Hematopoietic multipotent progenitor cell treated with erythropoietin and hydrocortisone succinate and interleukin-3 and kit ligand, for 6 days (in vitro differentiated cells): ENCODE measurements at places on chromosomes 4 and X.

- DNase-seq, result no peak
These were observed 265.7 kb upstream of the PCDH7 start for GRCh38 chr4:30454504-30454903.

DNA sequence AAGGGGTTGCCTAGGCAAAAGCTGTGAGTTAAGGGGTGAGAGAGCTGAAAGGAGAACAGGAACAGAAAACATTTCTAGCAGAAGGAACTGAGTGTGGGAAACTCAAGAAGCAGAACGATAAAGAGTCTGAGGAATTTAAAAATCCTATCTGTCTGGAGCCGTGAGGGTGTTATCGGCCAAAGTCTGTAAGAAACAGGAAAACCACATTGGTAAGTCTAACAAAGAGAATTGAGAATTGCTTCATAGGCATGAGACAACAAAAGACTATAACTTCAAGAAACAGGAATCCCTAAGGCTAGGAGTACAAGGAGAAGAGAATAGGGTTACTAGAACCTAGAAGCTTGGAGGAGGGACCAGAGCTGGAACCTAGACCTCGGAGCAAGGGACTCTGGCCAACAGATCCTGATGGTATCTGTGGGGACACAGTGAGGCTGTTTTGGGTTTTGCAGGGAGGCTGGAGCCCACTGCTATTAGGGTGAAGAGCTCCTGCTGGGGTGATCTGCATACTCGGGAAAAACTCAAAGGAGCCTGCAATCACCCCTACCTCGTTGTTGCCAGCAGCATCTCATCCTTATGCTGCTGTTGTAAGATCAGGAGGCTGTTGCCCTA, 175.6 kb downstream of the FBXO8 start:
- DNase-seq, result peak; percentile 71

- no peak for DNase-seq
These were observed 92.1 kb downstream of the SH3KBP1 start for GRCh38 chrX:19795307-19795706.

- DNase-seq, result no peak
These were observed 1.4 kb downstream of the BEX5 start for GRCh38 chrX:102154218-102154860.

DNA sequence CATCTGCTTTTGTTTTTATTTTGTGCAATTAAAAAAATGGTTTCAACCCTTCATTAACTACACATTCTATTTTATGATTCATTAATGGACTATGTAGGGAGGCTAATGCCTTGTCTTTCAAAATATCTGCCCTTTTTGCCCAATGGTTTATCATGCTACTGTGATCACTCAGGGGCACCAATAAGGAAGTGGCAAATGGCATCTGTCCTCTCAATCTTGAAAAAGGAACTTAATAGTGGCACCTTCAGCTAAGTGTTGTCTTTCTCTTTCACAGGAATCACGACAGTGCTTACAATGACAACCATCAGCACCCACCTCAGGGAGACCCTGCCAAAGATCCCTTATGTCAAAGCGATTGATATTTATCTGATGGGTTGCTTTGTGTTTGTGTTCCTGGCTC, 57.1 kb downstream of the COMMD8 start:
- peak; percentile 30 for DNase-seq

DNA sequence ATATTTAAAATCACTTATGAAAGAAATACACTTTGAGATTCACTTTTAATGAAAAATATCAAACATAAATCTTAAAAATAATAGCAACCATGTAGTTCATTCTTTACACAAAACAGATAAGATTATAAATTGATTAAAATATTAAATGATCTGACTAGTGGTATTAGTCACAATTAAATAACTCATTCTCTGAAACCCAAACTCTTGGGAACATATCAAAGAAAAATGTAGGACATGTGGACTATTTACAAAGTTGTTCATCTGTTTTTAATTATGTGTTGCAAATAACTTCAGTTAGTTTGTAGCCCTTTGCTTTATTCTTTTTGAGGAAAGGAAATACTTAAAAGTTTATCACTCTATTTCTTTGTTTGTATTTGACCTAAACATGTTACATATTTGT, 9.5 kb upstream of the GUCY1A1 start:
- DNase-seq, result no peak

DNA sequence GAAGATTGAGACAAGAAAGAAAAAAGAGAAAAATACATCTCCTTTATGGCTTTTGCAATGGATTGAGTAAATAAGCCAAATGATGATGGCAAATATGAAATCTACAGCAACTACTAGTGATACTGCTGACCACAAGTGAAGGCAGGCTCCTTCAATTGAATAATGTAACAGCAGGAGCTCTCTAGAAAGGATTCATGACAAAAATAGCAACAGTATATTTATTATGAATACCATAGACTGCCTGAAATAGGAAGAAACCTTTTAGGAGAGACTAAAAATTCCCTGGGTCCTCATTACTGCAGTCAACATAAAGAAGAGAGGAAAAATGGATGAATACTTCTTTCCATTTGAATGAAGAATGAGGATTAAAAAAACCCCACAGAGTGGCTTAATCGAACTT, 306.8 kb upstream of the ANXA10 start:
- DNase-seq, result no peak

DNA sequence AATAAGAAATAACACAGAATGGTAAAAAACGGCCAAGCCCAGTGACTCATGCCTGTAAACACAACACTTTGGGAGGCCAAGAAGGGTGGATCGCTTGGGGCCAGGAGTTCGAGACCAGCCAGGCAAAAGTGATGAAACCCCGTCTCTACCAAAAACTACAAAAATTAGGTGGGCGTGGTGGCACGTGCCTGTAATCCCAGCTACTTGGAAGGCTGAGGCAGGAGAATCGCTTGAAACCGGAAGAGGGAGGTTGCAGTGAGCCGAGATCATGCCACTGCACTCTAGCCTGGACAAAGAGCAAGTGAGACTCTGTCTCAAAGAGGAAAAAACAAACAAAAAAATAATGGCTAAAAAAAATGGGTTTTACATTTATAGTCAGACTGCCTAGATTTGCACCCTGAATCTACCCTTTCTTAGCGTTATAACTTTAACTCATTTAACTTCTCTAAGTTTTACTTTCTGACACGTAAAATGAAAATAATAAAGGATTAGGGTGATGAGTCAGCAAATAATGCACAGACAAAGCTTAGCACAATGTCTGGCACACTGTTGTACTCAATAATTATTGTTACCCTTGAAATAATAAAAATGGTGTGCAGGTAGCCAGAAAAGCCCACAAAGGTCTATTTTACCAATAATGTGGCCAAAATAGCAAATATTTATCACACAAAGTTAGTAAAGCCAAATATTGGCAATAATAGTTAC, 55.0 kb downstream of the ATP11C start:
- DNase-seq, result peak; percentile 11

DNA sequence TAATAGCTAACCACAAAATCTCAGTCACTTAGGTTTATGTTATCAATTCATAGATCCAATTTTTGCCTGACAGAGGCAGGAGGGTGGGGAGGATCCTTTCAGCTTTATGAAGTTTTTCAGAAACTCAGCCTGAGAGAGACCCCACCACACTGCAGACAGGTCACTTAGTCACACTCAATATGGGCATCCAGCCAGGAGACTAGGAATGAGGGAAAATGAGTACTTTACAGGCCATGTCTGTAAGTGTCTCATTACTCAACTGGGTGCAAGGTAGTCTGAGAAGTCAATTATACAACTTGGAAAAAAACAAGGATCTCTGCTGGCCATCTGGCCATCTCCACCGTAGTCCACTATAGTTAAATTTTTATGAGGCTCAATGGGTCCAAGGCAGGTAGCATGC, 365.9 kb downstream of the INPP4B start:
- DNase-seq, result no peak

DNA sequence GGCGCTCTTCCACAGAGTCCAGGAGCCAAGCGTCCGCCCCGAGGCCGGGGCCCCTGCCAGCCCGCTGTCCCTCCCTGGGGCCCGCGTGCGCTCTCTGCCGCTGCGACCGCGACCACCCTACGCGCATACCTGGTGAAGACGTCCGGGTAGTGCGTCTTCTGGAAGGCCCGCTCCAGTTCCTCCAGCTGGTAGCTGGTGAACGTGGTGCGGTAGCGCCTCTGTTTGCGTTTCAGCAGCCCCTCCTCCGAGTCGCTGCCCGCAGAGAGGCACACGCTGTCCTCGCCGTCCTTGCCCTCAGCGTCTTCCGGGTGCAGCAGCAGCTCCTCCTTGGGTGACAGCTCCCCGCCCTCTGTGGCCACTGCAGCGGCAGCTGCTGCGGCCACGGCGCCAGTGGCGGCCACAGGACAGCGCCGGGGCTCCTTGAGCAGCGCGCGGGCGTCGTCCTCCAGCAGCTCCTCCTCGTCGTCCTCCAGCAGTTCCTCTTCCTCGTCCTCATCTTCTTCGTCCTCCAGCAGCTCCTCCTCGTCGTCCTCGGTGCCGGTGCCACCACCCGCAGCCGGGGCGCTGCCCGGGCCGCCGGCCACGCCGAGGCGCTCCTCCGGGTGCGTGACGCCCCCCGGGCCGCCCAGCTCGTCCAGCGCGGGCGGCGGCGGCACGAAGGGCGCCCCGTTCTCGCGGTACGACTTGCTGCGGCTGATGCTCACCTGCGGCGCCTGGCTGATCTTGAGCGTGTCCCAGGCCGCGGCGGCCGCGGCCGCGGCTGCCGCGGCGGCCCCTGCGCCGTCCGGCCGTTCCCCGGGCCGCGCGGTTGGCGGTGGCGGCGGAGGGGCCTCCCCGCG, 2.8 kb downstream of the ARX start:
- no peak for DNase-seq

DNA sequence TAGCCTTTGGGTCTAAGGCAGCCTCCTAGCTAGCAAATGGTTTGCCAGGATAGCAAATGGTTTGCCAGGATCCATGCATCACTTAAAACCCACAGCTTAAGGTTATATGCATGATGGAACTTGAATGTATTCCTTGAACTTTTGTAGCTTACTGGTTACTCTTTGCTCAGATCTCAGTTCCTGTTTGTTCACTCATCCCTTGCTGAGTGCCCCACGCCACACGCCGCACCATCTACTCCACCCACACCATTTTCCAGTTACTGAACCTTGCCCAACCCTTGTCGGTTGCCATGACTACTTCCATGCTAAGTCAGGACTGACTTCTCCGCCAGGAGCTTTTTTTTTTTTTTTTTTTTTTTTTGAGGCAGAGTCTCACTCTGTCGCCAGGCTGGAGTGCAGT, 29.5 kb upstream of the XIAP start:
- no peak for DNase-seq

DNA sequence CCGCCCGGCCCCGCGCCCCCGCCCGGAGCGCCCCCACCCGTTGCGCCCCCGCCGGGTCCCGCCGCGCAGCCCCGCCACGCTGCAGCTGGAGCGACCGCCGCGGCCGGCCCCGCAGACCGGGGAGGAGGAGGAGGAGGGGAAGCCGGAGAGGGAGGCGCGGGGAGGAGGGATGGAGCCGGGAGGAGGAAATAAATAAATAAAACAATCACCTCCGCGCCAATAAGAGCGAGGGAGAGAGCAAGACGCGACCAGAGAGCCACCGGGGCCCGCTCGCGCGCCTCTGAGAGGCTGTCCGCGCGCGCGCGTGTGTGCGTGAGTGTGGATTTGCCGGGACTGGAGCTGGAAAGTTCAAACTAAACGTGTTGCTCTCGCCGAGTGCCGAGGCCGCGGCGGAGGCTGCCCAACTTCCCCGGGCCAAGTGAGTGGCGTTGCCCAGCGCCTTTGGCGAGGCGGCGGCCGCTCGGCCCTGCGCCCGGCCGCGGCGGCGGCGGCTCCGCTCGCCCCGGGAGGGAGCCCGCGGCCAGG, 2184.4 kb upstream of the TENM3 start:
- peak; percentile 19 for DNase-seq

DNA sequence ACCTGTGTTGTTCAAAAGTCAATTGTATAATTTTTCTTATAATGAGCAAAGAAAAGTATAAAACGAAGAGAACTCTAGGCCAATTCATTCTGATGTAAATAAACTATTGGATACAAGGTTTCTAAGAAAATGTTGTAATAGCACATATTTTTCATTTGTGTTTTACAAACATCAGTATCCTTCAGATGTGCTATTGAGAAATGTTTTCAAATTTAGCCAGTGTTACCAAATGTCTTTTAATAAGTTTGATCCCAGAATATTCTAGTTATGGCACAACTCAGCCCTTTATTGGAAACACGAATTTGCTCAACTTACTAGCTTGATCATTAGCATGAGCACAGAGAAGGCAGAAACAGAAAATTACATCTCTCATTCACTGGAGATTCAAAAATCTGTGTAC, 319.3 kb downstream of the IL15 start:
- DNase-seq, result no peak

GRCh38 chr4:116880625-116881024, 204.8 kb downstream of the TRAM1L1 start:
- peak; percentile 23 for DNase-seq

DNA sequence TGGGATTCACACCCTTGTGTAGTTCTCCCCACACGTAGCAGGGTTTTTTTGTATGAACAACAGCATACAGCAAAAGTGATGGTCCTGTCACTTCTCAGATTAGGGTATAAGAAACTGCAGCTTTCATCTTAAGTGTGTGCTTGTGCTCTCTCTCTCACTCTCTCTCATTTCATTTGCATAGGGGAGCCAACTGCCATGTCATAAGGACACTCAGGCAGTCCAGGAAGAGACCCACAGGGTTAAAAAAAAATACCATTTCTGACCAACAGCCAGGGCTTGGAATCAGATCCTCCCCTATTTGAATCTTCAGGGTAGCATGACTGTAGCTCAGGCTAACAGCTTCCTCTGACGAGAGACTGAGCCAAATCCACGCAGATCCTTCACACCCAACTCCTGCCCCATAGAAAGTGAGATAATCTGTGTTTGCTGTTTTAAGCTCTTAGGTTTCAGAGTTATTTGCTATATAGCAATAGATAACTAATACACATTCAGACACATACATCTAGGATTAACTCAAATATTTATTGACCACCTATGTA, 331.2 kb downstream of the PAPSS1 start:
- DNase-seq, result no peak

DNA sequence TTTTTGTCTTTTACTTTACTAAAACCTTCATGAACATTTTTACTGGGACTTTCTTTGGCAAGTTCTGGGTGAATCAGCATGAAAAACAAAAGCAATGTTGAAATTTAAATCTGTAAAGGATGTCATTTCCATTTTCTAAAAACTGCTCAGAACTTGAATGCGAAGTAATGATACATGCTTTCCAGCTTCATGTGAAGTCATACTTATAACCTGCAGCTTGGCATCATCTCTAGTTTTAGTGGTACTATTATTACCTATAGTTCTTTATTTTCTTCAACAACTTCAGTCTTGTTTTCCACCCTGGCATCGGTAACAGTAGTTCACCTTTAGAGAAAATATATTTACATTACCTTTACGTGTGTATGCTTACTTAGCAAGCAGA, 421.4 kb upstream of the DIPK2B start:
- no peak for DNase-seq

DNA sequence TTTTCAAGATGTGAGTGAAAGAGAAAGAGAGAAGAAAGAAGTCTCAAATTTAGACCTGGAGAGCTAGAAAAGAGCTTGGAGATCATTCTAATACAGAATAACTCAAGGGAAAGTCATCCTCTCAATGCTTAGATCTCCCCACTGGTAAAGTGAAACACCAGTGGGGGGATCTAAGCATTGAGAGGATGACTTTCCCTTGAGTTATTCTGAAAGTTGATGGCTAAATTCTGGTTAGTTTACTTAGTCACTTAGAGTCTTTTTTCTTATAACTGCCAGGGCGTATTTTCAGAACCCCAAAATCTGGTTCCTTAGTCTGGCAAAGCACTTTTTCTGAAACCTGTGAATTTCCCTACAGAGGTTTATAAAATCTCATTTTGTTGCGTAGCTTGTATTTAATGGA, 198.6 kb downstream of the ARHGAP24 start:
- DNase-seq, result no peak

GRCh38 chrX:37754516-37754915, 25.3 kb upstream of the CYBB start:
- DNase-seq, result no peak

GRCh38 chr4:10164877-10165283, 48.3 kb upstream of the WDR1 start:
- peak; percentile 82 for DNase-seq

GRCh38 chr4:154578919-154579318, 11.6 kb downstream of the FGA start:
- DNase-seq, result no peak
